ENCODE measurements at places on chromosomes 6 and 20.

DNA sequence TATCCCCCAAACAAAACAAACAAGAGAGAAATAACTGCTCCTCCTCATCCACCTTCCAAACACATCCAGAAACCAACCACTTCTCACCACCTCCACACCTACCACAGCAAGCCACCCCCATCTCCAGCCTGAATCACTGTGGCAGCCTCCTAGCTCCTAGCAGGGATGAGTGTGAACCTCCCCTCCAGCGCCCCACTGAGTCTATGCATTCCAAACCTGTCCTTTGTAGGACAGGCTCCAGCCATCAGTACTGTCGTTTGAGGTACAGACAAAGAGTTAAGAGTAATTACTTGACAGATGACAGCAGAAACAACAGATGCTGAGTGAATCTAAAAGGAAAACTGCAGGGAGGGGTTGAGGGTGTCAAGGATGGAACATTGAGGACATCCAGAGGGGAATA is 2.4 kb downstream of the METTL24 start:
- DNase-seq, result no peak

- no peak for DNase-seq
Observed at GRCh38 chr6:16974704-16975359, 127.0 kb upstream of the STMND1 start.

GRCh38 chr6:71205336-71205956 is 83.2 kb upstream of the OGFRL1 start:
- DNase-seq, result no peak

- DNase-seq, result no peak
Observed at GRCh38 chr20:884983-885952, 30.9 kb downstream of the ANGPT4 start.

DNA sequence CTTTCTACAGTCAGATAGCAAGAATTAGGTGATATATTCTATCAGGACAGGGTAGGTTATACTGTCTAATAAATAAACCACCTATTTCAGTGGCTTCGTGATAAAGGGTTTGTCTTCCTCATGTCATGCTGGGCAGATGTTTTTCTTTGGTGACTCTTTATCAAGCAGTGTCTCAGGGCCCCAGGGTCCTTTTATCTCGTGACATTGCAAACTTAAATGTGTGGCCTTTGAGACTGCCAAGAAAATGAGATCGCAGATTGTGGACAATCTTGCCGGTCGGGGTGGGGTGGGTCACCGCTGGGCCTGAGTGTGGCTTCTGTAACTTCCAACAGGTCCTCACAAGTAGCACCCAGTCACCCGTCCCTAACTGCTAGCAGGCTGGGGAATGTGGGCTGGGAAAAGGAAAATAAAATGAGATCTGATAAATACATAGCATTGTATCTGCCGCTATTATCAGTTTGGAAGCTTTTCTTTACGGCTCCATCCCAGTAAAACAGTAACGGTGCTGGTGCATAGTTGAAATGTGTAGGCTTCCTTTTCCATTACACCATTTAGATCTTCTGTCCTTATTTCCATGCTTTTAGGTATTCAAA is 50.5 kb upstream of the BMP6 start:
- no peak for DNase-seq

DNA sequence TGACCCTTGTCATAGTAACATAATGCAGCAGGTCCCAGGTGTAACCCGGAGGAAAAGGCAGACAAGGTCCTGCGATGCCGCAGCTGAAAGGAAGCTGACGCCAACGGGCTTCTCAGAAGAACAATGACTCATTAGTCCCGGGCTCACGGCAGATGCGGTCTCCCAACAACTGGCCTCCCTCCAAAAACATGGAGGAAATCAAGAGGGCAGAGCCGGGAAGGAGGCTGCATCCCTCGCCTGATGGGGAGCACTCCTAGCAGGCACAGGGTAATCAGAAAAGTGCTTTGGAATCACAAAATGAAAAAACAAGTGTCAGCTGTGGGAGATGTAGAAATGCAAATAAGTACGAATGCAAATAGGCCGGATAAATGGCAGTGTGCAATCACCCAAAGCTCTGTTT is 165.2 kb upstream of the AGPAT4 start:
- peak; percentile 82 for DNase-seq

- DNase-seq, result no peak
Observed at GRCh38 chr6:134850721-134851305, 99.1 kb downstream of the ALDH8A1 start.

DNA sequence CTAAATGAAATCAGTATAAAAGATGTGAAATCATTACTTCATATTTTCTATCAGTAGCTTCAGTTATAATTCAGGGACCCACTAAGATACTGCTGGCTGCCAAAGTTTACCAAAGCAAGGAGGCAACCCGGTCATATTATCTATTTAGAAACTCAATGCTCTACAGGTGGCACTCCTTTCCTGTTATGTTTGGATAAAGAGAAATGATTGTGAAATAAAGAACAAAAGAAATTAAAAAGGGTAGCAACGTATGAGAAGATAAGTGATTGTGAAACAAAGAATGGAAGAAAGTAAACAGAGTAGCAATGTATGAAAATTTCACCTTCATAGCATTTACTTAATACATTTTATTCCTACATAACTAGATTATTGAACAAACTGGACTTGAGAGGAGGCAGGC is 45.2 kb downstream of the RSPH3 start:
- DNase-seq, result no peak

GRCh38 chr6:14743474-14744211 is 502.2 kb upstream of the JARID2 start:
- peak; percentile 93 for DNase-seq

DNA sequence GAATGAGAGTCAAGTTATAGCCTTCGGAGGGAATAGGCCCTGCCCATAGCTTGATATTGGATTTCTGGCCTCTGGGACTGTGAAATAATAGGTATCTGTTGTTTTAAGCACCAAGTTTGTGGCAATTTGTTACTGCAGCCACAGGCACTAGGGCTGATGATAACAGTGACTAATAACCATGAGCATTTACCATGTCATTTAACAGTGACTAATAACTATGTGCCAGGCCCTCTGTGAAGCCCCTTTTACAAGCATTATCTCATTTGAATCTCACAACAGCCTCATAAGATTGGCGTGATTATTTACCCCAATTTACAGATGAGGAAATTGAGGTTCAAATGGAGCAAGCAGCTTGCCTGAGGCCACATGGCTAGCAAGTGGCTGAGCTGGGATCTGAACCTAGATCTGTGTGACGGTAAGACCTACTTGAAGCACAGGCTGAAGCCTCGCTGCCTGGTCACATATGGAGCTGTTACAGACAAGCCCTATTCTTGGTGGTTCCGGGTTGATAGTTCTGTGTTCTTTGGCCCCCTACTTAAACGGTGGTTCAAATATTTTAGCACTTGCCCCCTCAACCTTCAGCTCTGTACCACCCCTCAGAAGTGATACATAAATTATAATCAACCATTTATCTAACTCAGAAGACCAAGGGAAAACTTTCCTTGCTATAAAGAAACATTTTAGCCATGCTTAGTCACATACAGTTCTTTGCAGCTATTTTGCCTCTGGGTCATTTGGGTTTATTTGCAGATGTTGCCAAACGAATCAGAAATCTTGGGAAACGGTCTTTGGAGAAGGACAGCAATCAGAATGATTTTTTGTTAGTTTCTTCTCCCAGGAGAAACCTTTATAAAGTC is 98.3 kb downstream of the ELOVL5 start:
- no peak for DNase-seq

DNA sequence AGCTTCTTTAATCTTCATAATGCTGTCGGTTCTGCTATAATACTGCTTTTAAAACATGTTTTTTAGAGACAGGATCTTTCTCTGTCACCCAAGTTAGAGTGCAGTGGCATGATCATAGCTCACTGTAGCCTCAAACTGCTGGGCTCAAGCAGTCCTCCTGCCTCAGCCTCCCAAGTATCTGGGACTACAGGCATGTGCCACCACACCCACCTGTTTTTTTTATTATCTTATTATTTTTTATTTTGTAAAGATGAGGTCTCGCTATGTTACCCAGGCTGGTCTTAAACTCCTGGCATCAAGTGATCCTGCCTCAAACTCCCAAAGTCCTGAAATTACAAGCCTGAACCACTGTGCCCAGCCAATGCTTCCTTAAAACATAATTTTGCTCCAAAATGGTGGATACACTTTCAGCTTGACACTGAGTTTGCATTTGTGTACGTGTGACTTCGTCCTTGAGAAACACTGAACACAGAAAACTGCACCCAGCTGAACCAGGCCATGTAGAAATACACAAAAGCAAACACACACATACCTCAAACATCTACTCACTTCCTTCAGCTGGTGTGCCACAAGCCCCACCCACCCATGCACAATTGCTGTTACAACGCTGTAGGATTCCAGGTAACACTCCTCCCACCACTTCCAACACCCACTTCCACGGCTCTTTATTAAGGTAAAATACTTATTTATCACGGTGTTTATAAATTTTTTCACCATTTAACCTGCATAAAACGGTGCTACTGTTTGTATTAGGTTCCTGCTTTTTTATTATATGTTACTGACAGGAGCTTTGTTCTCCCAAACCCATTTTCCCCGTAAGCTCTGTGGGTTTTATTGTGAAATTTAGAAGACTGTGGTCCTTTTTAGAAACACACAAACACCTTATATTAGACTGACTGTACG is 109.1 kb downstream of the TSHZ2 start:
- no peak for DNase-seq

DNA sequence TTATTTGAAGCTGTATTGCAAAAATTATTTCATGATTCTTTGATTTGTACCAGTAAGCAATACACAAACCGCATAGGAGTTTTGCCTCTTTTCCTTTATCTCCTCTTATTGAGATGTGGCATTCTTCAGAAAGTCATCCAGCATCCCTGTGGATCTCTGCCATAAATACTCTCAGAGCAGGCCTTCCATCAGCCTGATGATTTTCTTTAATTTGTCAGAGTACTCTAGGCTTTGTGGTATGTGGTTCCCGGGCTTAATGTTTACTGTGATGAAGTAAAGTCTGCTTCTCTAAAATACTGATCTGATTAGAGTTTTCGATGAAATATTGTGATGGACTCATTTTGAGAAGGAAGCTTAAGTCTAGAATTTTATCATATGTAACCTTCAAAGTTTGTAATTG is 31.1 kb upstream of the SLC35D3 start:
- DNase-seq, result no peak

- peak; percentile 98 for DNase-seq
Observed at GRCh38 chr6:101722991-101723579, 329.6 kb downstream of the GRIK2 start.

DNA sequence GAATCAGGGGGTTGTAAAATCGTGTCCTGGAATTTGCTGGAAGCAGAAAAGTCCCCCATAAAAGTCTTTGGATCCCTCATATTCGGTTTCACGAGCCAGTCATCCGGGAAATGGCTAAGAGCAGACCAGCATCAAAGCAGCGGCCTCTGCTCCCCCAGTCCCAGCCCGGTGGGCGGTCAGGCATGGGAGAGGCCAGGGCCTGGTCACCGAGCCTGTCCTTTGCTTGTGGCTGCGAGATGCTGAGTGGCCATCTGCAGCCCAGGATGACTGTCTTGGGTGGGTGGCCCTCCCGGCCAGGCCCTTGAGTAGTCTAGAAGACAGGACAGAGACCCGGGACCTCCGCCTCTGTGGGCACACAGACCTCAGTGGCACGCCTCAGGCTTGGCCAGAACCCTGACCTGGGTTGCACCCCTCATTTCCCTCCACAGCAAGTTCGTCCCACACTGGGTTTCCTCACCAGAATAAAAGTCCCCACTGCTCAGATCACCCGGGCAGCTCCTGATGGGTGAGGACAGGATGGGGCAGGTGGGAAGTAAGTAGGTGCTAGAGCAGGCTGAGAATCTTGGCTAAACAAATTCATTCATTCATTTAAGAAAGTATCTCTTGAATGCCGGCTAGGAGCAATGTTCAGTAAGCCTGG is 172.1 kb downstream of the BMP7 start:
- DNase-seq, result no peak

DNA sequence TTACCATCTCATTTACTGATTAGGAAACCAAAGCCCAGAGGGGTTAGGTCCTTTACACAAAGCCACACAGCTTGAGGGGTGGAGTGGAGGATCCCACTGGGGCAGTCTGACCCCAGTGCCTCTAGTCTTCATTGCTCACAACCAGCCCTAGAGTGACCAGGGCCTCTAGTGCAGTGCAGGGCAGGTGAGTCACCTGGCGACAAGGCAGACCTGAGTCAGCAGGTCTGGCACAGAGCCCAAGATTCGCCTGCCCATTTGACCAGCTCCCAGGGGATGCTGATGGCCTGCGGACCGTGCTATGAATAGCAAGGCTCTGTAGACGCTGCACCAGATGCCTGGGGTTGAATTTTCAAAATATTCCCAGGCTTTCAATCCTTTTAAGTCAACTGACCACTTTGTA is 29.9 kb downstream of the CDH26 start:
- no peak for DNase-seq

- DNase-seq, result no peak
Observed at GRCh38 chr6:129684323-129684884, 25.6 kb downstream of the ARHGAP18 start.

- no peak for DNase-seq
Observed at GRCh38 chr20:20734475-20734948, 22.1 kb upstream of the RALGAPA2 start.

- DNase-seq, result peak; percentile 25
Observed at GRCh38 chr20:16942756-16943155, 194.6 kb downstream of the OTOR start.

GRCh38 chr6:81172056-81172740 is 580.3 kb downstream of the TENT5A start:
- DNase-seq, result no peak

DNA sequence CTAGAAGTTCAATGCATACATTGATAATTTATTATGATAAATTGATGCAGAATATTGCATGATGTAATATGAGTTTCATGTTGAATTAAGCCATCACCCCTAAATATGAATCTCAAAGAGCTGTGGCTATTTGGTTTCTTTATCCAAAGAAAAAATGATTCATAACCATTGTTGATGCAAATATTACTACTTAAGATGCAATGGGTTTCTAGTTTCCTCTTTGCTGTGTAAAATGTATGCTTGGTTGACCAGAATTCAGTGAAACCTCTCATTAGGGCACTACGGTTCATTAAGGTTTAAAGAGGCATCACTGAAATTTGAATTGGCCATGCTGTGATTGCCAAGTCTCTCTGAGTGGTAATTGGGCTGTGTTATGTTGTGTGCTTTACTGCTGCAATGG is 492.5 kb upstream of the FLRT3 start:
- DNase-seq, result no peak

DNA sequence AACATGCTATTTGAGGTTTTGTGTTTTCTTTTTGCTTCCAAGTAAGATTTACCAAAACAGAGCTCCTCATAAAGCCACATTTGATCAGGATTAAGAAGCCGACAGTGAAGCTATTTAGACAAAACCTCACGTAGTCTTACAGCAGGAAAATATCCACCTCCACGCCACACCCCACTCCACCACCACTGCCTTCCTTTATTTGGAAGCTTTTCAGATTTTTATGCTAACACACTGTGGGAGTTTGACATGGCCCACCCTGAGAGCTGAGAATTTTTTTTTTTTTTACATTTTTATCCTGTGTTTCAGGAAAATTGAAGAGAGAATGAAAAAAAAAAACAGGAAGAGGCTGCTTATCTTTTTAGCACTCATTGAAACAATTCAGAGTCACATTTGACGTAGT is 104.8 kb upstream of the MC3R start:
- no peak for DNase-seq
